ENCODE measurements at places on chromosomes 2 and 18.
A peak's percentile ranks its signal among the peaks of the same experiment; 100 is the strongest.

DNA sequence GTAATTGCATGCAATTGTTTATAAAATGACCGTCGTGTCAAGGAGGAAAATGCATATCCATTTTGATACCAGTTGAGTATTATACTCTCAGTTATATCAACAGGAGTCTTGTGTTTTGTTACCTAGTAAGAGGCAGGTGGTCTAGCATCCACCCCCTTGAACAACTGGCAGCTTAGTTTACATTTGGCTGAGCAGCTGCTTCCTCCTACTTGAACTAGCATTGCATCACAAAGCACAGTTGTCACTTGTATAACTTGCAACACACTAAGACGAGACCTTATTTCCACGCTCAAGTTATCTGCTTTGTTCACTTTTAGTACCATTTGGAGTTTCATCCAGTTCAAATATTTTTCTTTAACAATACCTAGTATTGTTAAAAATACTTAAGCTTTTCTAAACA, 75.4 kb upstream of the UBE2E3 start:
- no peak for DNase-seq

DNA sequence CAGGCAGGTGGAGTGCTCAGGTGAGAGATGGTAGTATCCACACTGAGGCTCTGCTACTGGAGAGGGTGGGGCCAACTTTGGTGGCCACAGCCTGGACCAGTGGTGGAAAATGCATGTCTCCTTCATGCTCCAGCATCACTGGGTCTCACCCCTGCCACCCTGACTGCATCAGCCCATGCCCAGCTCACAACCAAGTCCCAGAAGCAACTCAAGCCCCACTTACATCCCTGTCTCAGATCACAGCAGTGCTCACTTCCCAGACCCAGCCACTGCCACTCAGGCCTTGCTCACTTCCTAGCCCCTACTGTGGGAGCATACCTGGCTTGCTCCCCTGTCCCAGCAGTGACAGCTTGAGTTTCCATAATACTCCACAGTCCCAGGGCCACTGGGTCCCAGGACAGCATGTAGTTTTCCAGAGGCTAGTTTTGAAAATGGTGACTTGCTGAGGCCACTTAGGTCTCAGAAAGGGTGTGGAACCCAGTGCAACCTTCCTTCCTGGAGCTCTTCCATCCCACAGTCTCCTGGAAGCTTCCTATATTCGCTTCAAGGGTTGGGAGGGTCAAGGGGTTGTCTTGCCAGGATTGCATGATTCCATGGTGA, 58.8 kb downstream of the GPC1 start:
- DNase-seq: no peak

- DNase-seq: no peak
Measured at GRCh38 chr2:218270721-218271486, 585 bp downstream of the PNKD start.

GRCh38 chr2:186197955-186198354, 288.1 kb upstream of the ZC3H15 start:
- no peak for DNase-seq

- no peak for DNase-seq
Measured at GRCh38 chr18:11400703-11401102, 208.7 kb upstream of the SLC35G4 start.

- DNase-seq: peak; percentile 9
Measured at GRCh38 chr2:169464882-169465281, 14.4 kb upstream of the BBS5 start.

DNA sequence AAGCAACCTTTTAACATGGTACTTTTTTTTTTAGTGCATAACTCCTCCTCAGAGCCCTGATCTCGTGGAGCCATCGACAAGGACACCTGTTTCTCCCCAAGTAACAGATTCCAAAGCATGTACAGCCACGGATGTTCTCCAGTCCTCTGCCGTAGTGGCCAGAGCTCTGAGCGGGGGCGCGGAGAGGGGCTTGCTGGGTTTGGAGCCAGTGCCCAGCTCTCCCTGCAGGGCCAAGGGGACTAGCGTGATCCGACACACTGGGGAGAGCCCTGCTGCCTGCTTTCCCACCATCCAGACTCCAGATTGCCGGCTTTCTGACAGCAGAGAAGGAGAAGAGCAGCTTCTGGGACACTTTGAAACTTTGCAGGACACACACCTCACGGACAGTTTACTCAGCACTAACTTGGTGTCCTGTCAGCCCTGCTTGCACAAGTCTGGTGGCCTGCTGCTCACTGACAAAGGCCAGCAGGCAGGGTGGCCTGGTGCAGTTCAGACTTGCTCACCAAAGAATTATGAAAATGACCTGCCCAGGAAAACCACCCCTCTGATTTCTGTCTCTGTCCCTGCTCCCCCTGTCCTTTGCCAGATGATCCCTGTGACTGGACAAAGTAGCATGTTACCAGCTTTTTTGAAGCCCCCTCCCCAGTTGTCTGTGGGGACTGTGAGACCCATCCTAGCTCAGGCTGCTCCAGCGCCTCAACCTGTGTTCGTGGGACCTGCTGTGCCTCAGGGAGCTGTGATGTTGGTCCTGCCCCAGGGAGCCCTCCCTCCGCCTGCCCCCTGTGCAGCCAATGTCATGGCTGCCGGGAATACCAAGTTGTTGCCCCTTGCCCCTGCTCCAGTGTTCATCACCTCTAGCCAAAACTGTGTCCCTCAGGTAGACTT, 4.5 kb downstream of the KLF11 start:
- no peak for DNase-seq

DNA sequence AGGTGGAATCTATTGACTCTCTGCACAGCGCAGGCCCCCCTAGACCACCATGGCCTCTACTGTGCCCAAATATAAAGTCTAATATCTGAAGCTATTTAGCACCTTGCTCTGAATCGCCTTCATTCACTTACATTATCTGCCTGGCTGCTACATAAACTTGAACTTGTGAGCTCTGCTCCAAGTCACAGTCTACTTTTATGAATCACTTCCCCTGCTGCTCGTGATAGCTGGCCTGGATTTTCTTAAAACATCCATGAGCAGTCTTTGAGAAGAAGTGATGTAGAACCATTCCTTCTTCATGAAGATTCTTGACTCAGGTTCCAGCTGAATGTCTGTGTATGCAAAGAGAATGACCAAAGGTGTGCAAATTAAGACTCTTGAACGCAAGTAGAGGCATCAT, 359.5 kb downstream of the RND3 start:
- DNase-seq: peak; percentile 88

DNA sequence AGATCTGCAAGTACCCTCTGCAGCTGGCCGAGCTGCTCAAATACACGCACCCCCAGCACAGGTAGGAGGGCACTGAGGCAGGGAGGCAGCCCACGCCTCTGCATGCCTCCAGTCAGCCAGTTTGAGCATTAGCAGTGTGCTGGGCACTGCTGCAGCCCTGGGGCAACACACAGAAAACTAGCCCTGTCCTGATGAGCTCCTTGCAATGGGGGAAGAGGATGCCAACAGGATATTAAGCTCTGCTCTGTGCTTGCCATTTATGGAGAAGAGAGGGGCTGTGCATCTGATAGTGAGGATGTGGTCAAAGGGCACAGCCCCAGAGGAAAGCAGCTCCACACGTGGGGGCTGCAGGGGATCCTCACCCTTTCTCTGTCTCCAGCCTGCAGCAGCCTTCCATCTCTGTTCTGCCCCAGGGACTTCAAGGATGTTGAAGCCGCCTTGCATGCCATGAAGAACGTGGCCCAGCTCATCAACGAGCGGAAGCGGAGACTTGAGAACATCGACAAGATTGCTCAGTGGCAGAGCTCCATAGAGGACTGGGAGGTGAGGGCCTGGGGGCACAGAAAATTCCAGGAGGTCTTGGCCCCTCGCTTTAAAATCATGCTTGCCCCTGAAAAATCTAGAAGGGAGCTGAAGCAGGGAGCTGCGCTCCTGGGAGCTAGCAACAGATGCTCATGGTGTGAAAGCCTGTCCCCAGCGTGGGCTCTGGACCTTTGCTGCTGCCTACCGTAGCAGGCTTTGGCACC, 51.7 kb downstream of the FAM168B start:
- DNase-seq: no peak

- DNase-seq: no peak
Measured at GRCh38 chr2:2806711-2807110, 475.6 kb upstream of the MYT1L start.

DNA sequence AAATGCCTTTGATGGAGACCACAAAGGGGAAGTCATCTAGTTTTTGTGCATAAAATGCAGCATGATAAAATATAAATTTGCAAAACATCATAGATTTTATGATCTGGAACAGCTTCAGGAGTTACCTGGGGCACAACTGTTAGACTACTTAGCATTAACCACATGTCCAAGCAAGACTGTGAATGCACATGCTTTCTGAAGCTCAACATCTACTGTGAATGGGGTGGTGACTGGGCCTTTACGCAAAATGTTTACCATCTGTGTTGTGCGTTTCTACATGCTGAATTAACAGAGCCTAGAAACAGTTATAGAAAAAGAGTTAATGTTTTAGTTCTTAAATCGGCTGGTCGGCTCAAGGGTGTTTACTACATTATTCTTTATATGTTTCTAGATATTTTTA, 45.5 kb downstream of the KCTD1 start:
- DNase-seq: no peak

DNA sequence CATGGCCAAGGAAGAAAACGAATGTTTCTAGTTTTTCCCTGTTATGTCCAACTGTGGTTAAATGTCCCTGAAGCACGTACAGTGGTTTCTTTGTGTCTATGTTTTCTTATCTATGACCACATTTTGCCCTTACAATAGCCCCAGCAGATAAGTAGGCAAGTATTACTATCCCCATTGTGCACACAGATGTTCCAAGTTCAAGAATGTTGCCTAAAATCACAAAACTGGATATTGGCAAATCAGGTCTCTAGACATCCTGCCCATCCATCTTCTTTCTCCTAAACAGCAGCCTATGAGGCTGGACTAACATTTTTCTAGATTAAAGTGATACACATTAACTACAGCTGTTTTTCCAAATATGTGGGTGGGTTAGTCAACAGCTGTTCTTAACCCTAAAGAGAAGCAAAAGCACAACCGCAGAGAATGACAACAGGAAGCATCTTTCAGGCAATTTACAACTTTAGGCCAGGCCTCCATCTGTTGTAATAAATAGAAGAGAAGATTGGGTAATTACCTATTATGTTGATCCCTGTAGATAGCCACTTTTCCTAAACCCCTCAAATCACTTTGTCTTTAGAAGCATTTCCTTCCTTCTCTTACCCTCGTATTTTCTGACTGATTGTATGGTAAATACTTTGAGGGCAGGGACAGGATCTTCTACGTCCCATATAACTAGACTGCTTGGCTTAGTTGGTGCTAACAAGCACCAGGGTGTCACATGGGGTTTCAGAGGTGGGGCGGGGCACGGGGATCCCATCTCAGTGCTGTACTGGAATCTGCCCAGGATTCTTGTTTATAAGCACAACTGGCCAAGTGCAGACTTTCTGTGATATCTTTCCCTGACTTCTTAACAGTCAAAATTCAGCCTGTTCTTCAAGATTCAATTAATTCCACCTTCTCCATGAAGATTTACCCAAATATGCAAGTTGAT, 132.1 kb upstream of the SETBP1 start:
- DNase-seq: no peak

GRCh38 chr2:181985632-181986205, at the start of gene PPP1R1C:
Gene PPP1R1C, plus strand, starts transcription at chr2:181985853. Its CDS starts 258 bp downstream, at chr2:181986111.
- DNase-seq: no peak

DNA sequence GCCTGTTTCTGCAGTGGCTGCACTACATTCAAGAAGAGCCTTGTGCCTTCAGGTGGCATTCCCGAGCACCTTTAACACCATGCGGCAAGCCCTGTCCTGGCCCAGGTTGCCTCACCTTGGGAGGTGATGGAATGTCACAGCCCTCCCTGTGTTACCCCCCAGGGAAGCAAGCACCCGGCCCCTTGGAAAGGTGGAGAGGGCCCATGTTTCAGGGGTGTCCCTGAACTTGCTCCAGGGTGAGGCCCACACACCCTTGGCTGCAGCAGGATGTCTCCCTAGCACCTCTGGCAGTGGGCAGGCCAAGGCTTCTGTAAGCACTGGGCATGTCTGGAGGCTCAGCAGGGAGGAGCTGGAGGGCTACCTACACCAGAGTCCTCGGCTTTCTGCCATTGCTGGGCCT, 29.3 kb upstream of the ACAA2 start:
- DNase-seq: no peak

GRCh38 chr2:148063633-148064032, 42.7 kb downstream of the MBD5 start:
- DNase-seq: no peak

GRCh38 chr2:119862127-119862889, 102.6 kb downstream of the PTPN4 start:
- no peak for DNase-seq

GRCh38 chr18:57435846-57436190, 644 bp downstream of the ONECUT2 start:
- no peak for DNase-seq

DNA sequence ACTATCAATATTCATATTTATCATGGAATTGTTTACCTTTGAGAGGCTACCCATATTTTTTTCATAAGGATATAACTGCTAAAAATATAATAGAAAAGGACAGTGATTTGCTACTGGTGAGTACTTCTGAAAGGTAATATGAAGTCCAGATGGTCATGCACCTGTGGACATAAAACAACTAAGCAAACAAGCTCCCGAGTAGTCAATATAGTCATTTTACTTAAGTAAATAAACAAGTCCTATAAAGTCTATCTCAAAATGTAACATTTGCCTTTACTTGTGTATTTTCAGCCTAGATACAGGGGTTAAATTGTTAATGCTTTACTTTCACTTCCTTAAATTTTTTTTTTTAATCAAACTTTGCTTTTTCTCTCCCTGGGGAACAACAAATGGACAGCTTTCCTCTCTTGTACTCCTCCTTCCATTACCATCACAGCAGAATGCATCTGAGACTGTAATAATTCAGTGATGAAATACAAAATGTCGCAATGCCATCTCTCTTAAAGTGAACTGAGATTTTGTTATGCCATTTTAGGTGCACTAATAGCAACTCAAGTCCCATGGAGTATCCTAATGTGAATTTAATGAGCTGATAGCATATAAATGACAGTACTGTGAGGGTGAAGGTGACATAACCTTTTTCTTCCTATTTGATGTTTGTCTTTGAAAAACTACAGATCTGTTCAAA, 1325.4 kb upstream of the ZEB2 start:
- peak; percentile 45 for DNase-seq

- peak; percentile 76 for DNase-seq
Measured at GRCh38 chr18:48979944-48980890, 29.5 kb upstream of the SMAD7 start.

DNA sequence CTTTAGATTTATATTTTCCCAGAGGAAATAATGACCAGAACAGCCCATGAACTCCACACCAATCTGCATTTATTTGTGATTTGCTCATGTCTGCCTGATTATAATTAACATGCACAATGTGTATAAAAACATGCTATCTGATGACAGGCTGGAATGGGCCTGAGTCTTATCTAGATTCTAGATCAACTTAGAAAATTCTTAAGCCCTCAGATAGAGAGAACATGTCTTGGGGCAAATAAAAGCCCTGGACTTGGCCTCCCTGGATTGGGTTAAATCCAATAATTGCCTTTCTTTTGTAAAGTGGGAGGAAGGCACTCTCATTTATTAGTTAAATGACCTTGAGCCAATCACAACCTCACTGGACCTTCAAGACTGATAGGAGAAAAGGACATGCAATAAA, 61.8 kb downstream of the EVA1A start:
- no peak for DNase-seq
